CD4-positive, alpha-beta T cell (primary cell): ENCODE measurements at places on chromosomes 2 and 18.

- peaks cover 93% of the 10 kb centered on the region for H3K4me1 ChIP-seq
- no peaks in the 10 kb centered on the region for H3K27me3 ChIP-seq
- peak overlapping the region; percentile 4 for H3K4me3 ChIP-seq
- DNase-seq = peak; percentile 50
Measured at GRCh38 chr2:98483257-98483861, 38.7 kb downstream of the INPP4A start.

DNA sequence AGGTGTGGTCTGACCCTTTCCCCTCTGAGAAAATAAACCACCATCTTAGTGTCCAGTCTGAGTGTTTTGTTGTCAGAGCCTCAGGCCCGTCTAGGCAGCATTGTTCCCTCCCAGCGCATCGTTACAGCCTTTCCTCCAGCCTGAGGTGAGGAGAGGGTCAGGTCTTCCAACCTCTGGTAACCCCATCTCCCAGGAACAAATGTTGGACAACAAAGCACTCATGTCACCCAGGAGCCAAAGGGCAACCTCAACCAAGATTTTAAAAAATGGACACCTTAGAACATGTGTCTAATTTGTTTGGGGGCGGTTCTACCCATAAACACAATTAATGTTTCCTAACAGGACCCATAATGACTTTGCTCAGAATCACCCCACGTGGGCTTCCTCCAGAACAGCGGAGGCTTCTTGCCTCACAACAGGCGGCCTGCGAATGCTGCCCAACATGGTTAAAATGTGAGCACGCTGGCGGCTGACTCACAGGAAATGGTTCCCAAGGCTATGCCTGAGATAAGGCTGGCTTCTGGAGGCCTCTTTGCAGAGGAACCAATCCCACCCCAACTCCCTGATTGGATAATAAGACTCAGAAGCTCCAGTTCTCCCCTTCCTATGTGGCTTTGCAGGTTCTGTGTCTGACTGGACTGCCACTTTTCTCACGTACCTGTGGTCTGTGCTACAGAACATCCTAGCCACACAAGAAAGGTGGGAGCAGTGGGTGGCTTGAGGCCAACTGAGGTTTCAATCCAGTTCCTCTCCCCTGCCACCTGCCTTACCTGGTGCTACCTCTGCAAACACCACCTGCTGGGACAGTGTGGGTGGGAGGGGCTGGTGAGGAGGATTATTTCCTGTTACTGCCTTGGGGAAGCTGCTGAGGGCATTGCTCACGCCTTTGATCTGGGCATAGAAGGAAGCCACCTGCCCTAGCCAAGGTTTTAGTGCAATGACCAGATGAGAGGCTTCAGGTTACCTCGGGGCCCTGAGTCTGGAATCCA lies 108.8 kb downstream of the B3GNT2 start:
- DNase-seq = no peak
- H3K4me1 ChIP-seq = peaks cover 65% of the 10 kb centered on the region
- no peaks in the 10 kb centered on the region for H3K27me3 ChIP-seq
- H3K27ac ChIP-seq = peak overlapping the region; percentile 65
- H3K4me3 ChIP-seq = no peak overlapping the region

- DNase-seq = no peak
- H3K4me1 ChIP-seq = no peaks in the 10 kb centered on the region
- no peaks in the 10 kb centered on the region for H3K27me3 ChIP-seq
- H3K27ac ChIP-seq = no peak overlapping the region
- no peak overlapping the region for H3K4me3 ChIP-seq
Measured at GRCh38 chr2:179983250-179983932, 23.7 kb downstream of the CWC22 start.

DNA sequence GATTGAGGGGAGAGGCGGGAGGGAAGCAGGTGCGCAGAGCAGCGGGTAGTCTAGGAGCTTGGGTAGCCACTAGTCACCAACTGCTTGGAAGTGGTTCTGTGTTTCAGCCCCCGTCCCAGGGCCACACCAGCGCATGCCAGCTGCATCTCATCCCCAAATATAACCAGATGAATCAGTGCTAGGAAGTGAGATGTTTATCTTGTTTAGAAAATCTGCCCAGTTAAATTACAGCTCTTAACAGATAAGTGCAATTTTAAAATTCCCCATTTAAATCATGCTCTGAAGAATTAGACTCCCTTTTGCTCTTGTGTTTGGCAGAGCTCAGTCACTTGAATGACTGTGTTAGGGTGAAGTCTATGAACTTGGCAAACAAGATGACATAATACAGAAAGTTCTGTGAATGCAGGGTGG lies 193.8 kb downstream of the SEPTIN10 start:
- no peak overlapping the region for H3K27ac ChIP-seq
- no peaks in the 10 kb centered on the region for H3K36me3 ChIP-seq
- DNase-seq = no peak
- H3K4me3 ChIP-seq = no peak overlapping the region

DNA sequence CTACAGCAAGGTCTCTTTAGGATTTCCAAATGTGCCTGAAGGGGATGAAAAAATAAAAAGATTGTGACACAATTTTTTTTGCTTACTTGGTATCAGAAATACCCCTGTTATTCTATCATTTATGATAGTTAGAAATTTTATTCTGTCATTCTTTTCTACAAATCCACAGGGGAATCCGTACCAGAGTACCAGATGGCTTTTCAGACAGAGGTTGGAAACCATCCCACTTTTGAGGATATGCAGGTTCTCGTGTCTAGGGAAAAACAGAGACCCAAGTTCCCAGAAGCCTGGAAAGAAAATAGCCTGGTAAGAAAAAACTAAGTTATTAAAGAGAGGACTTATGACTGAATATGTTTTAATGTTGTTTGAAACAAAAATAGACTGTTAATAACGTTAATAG lies 92.6 kb upstream of the FAM117B start:
- no peak overlapping the region for H3K27ac ChIP-seq
- no peak overlapping the region for H3K4me3 ChIP-seq
- no peaks in the 10 kb centered on the region for H3K36me3 ChIP-seq
- H3K27me3 ChIP-seq = no peaks in the 10 kb centered on the region
- no peaks in the 10 kb centered on the region for H3K4me1 ChIP-seq

GRCh38 chr2:20669562-20670314 lies 2.8 kb downstream of the GDF7 start:
- H3K36me3 ChIP-seq = no peaks in the 10 kb centered on the region
- H3K27me3 ChIP-seq = peaks cover 77% of the 10 kb centered on the region
- peaks cover 42% of the 10 kb centered on the region for H3K4me1 ChIP-seq
- no peak overlapping the region for H3K27ac ChIP-seq
- DNase-seq = no peak
- H3K4me3 ChIP-seq = no peak overlapping the region

GRCh38 chr18:21557607-21558253 lies 42.8 kb downstream of the ESCO1 start:
- no peak for DNase-seq
- no peaks in the 10 kb centered on the region for H3K27me3 ChIP-seq
- no peak overlapping the region for H3K27ac ChIP-seq

GRCh38 chr2:8416001-8416571 lies 265.8 kb upstream of the ID2 start:
- H3K4me1 ChIP-seq = no peaks in the 10 kb centered on the region
- no peaks in the 10 kb centered on the region for H3K27me3 ChIP-seq
- H3K27ac ChIP-seq = no peak overlapping the region
- H3K36me3 ChIP-seq = no peaks in the 10 kb centered on the region
- H3K4me3 ChIP-seq = no peak overlapping the region

GRCh38 chr2:15916336-15916735 lies 24.0 kb upstream of the MYCN start:
- H3K36me3 ChIP-seq = no peaks in the 10 kb centered on the region
- no peak for DNase-seq
- no peaks in the 10 kb centered on the region for H3K4me1 ChIP-seq
- no peaks in the 10 kb centered on the region for H3K27me3 ChIP-seq
- H3K27ac ChIP-seq = no peak overlapping the region

DNA sequence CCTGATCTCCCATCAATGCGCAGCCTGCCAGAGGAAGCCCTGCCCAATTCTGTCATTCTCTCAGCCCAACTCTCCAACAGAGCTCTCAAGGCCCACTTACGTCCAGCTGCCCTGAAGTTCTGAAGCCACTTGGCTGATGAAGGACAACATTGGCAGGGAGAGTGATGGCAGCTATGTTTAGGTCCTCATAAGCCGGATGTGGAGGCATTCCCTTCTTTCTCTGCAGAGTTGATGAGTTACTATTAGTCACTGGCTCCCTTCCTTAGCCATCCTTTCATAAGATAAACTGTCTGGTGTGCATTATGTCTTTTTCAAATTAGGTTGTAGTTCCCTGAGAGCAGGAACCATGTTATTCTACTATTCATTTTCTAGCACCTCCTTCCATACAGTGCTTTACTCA lies 22.5 kb upstream of the TACR1 start:
- no peaks in the 10 kb centered on the region for H3K36me3 ChIP-seq
- DNase-seq = no peak
- H3K4me1 ChIP-seq = no peaks in the 10 kb centered on the region
- H3K4me3 ChIP-seq = no peak overlapping the region

- H3K36me3 ChIP-seq = no peaks in the 10 kb centered on the region
- no peak overlapping the region for H3K4me3 ChIP-seq
- H3K27ac ChIP-seq = no peak overlapping the region
- DNase-seq = no peak
- no peaks in the 10 kb centered on the region for H3K27me3 ChIP-seq
Measured at GRCh38 chr2:138948070-138948539, 167.9 kb upstream of the NXPH2 start.

- H3K27ac ChIP-seq = no peak overlapping the region
- H3K27me3 ChIP-seq = no peaks in the 10 kb centered on the region
- DNase-seq = no peak
- H3K4me3 ChIP-seq = no peak overlapping the region
Measured at GRCh38 chr2:187878112-187878511, 323.9 kb upstream of the TFPI start.

DNA sequence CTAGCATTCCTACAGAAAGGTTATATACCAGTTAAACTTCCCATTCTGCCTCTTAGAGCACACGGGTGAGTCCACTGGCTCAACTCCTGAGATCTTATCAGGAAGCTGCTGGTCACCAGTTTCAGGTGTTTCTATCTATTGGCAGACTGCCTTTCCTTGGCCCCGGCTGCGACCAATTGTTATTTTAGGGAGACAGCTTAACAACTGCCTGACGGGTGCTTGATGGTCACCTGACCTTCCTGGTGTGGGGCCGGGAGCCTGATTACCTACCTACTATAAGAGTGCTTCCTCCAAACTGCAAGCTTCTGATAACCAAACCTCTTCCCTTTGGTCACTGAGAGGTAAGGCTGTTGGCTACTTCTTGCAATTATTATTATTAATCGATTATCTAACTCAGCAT lies 122.1 kb upstream of the XIRP2 start:
- no peak overlapping the region for H3K4me3 ChIP-seq
- H3K4me1 ChIP-seq = no peaks in the 10 kb centered on the region
- H3K27me3 ChIP-seq = no peaks in the 10 kb centered on the region
- DNase-seq = no peak
- H3K36me3 ChIP-seq = no peaks in the 10 kb centered on the region
- no peak overlapping the region for H3K27ac ChIP-seq

GRCh38 chr2:14313341-14313740 lies 319.2 kb upstream of the LRATD1 start:
- H3K4me1 ChIP-seq = no peaks in the 10 kb centered on the region
- H3K27me3 ChIP-seq = no peaks in the 10 kb centered on the region
- H3K36me3 ChIP-seq = no peaks in the 10 kb centered on the region
- no peak overlapping the region for H3K4me3 ChIP-seq

DNA sequence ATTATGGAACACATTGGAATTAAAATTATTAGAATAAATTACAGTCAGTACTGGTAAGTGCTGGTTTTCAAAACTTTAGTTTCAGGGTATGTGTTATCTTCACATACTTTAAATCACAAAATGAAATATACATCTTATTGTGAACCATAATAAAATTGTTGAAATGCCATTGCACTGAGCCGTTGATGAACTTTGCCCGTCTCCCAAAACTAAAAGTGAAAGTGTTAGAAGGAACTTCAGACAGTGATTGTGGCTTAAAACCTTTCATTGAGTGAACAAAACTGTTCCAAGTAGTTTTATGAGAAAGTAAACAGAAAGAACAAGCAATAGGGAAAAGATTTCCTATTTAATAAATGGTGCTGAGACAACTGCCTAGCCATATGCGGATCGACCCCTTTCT lies 811.6 kb downstream of the PLCL1 start:
- DNase-seq = no peak
- no peaks in the 10 kb centered on the region for H3K4me1 ChIP-seq
- no peaks in the 10 kb centered on the region for H3K36me3 ChIP-seq
- H3K4me3 ChIP-seq = no peak overlapping the region
- H3K27me3 ChIP-seq = no peaks in the 10 kb centered on the region

DNA sequence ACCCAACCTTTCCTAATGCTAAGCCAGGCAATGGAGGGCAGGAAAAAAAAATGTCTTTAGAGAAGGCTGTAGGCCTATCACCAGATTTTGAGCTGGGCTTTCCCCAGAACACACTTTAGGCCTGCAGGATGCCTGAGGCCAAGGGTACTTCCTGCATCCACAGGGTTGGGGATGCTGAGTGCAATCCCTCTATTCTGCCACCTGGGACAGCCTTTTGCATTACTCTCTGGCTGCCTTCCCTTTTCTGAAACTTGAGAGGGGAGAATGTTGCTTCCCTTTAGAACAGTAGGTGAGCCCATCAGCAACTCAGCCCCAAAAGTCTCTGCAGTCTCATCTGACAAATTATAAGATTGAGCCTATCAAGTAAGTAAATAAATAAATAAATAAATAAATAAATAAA lies 195.2 kb downstream of the SLC8A1 start:
- no peaks in the 10 kb centered on the region for H3K4me1 ChIP-seq
- H3K4me3 ChIP-seq = no peak overlapping the region
- H3K36me3 ChIP-seq = no peaks in the 10 kb centered on the region

- H3K4me1 ChIP-seq = no peaks in the 10 kb centered on the region
- H3K36me3 ChIP-seq = no peaks in the 10 kb centered on the region
- no peak overlapping the region for H3K4me3 ChIP-seq
- no peaks in the 10 kb centered on the region for H3K27me3 ChIP-seq
- no peak overlapping the region for H3K27ac ChIP-seq
Measured at GRCh38 chr2:1798115-1798784, 53.9 kb upstream of the PXDN start.

DNA sequence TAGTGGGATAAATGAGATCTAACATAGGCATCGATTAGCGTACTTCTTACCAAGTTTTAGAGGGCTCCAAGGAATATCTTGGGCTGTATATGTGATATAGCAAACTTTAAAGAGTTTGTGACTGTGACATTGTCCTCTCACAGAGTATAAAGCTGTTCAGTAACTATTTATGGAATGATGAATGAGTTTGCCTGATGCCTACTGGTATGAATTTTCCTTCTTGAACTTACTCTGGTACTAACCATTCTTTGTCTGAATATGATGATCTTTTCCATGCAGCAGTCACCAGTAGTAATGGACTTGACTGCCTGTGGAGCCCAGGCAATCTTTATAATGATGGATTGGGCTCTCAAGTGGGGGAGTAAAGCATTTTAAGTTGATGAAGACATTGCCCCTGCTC lies 120.5 kb downstream of the PARD3B start:
- no peaks in the 10 kb centered on the region for H3K4me1 ChIP-seq
- no peaks in the 10 kb centered on the region for H3K36me3 ChIP-seq
- H3K27me3 ChIP-seq = no peaks in the 10 kb centered on the region
- DNase-seq = no peak
- no peak overlapping the region for H3K4me3 ChIP-seq
- no peak overlapping the region for H3K27ac ChIP-seq

GRCh38 chr2:215626063-215626462 lies 190.2 kb upstream of the FN1 start:
- H3K4me3 ChIP-seq = no peak overlapping the region
- no peak overlapping the region for H3K27ac ChIP-seq
- H3K36me3 ChIP-seq = no peaks in the 10 kb centered on the region
- no peaks in the 10 kb centered on the region for H3K4me1 ChIP-seq
- H3K27me3 ChIP-seq = no peaks in the 10 kb centered on the region
